ENCODE measurements at places on chromosomes 3 and 15.
A peak's percentile ranks its signal among the peaks of the same experiment; 100 is the strongest.

GRCh38 chr3:96213393-96213792, 601.0 kb upstream of the EPHA6 start:
- DNase-seq: no peak

DNA sequence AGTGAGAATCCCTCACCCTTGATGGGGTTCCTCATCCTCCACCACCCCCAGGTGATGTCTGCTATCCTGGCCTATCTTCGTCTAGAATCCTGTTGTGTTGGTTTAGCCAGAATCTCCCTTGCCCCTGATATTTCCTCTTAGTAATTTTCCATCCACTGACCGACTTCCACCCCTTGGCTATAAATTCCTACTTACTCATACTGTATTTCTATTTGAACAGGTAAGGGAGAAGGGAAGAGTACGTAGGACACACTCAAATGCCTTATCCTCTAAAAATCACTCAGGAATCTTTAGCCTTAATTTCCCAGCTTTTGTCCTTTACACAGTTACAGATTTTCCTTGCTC, 678 bp upstream of the TFG start:
- no peak for DNase-seq

GRCh38 chr3:152496286-152496685, 227.6 kb downstream of the MBNL1 start:
- no peak for DNase-seq

DNA sequence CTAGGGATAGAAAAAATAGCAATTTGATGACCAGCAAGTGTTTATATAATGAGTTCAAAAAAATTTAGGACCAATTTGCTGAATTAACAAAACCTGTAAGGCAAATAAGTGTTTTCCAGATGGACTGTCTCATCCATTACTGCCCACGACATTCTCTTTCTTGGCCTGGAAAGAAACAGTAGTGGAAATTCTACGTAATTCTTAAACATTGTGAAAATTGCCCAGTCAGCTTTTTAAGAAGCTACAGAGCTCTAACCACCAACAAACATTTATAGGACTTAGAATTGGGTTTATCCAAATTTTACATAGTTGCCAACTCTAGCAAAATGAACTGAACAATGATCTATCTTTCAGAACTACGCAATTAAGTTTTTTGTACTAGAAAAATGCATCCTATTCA, 227.7 kb upstream of the PEX5L start:
- no peak for DNase-seq

GRCh38 chr15:21271566-21271965, 168.7 kb downstream of the POTEB3 start:
- DNase-seq: peak; percentile 19

DNA sequence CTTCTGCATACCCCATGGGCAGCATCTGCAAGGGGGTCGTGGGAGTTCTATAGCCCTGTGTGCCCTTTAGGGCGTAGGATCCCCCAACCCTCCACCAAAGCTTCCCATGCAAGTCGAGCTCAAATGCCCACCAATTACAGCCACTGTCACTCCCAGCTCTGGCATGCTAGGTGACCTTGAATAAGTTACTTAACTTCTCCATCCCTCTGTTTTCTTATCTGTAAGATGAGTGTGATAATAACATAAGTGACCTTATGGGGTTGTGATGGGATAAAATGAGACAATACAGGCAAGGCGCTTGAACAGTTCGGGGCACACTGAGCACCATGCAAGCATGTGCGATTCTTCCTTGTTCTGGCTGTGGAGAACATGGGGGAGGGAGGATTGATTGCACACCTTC, 74.8 kb upstream of the POMGNT2 start:
- peak; percentile 21 for DNase-seq

- DNase-seq: no peak
Observed at GRCh38 chr3:59473636-59474035, 423.8 kb upstream of the CFAP20DC start.

DNA sequence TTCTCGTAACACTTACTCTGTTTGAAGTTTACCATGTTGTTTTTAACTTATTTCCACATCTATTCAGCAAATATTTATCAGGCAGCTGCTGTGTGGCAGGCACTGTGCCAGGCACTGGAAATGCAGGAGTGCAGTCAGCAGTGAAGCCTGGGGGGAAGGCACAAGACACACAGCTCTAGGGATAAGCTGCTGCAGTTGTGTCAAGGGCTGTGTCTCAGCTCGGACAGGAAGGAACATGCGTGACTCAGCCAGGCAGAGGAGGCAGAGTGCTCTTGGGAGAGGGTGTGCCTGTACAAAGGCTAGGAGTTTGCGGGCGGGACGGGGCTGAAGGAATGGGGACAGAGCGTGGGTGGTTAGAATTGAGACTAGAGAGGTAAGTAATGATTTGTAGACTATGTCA, 24.7 kb downstream of the LYSMD4 start:
- DNase-seq: peak; percentile 83
